ENCODE measurements at places on chromosomes 7 and 10.

DNA sequence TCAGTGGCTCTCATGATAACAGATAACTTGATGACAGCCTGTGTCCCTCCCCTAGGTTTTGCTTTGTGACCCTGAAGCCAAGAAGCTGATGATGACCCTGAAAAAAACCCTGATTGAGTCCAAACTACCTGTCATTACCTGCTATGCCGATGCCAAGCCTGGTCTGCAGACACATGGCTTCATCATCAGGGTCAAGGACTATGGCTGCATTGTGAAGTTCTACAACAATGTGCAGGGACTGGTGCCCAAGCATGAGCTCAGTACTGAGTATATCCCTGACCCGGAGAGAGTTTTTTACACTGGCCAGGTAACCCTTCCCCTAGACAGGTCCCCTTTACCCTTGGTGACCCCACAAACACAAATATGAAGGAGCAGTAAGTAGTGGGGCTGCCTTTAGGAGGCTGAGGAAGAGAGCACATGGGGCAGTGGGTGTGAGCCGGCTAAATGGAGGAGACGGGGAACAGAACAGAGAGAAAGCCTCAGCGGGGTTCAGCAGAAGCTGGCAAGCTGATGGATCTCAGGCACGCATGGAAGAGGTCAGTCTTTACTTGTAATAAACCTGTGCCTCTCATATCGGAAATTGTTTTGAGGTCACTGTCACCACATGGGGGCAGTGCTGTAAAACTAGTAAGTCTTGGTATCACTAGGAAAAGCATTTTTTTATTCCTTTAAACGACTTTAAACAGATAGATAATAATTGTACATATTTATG lies 20.2 kb downstream of the PDCD11 start:
- DNase-seq: no peak

DNA sequence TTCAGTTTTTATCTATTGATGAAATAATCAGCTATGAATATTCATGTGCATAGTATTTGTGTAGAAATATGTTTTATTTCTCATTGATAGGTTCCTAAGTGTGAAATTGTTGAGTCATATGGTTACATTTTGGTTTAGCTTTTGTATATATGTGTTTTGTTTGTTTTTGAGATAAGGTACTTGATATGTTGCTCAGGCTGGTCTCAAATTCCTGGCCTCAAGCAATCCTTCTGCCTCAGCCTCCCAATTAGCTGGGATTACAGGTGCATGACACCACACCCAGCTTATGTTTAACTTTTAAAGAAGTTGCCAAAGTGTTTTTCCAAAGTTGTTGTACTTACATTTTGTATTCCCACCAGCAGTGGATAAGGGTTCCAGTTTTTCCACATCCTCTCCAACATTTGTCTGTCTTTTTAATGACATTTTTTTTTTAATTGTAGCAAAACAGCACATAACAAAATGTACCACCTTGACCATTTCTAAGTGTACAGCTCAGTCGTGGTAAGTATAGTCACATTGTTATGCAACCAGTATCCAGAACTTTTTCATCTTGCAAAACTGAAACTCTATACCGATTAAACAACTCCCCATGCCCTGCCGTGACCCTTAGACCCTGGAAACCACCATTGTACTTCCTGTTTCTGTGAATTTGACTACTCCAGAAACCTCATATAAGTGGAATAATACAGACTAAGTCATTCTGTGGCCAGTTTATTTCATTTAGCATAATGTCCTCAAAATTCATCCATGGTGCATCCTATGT lies 12.6 kb upstream of the UBE2D1 start:
- DNase-seq: no peak

GRCh38 chr10:57952741-57953140 lies 315.0 kb downstream of the IPMK start:
- DNase-seq: no peak

- DNase-seq: no peak
Measured at GRCh38 chr7:300048-300447, 10.1 kb downstream of the FOXL3 start.

- DNase-seq: no peak
Measured at GRCh38 chr10:130807721-130808120, 503.8 kb downstream of the TCERG1L start.

DNA sequence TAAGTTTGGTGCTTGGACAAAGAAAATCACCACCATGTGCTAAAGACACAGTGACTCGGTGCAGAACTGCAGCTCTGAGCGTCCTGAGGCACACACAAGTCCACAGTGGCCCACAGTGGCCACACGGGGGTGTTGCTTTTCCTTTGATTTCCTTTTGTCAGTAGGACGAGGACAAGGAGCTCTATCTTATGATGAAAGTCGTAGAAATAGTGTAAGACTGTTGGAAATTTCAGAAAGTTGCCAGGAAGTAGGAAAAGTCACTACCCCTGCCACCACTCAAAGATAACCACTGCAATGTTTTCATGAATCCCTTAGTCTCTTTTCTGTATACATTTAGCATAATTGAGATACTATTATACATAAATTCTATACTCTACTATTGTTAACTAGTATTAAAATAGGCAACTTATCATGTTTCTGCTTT lies 146.0 kb downstream of the TNS3 start:
- DNase-seq: no peak
